ENCODE measurements at places on chromosomes 5 and 9.
A peak's percentile ranks its signal among the peaks of the same experiment; 100 is the strongest.

- peak; percentile 93 for DNase-seq
Observed at GRCh38 chr9:2570615-2571479, 50.7 kb upstream of the VLDLR start.

- no peak for DNase-seq
Observed at GRCh38 chr9:111662576-111663300, 1.3 kb downstream of the GNG10 start.

DNA sequence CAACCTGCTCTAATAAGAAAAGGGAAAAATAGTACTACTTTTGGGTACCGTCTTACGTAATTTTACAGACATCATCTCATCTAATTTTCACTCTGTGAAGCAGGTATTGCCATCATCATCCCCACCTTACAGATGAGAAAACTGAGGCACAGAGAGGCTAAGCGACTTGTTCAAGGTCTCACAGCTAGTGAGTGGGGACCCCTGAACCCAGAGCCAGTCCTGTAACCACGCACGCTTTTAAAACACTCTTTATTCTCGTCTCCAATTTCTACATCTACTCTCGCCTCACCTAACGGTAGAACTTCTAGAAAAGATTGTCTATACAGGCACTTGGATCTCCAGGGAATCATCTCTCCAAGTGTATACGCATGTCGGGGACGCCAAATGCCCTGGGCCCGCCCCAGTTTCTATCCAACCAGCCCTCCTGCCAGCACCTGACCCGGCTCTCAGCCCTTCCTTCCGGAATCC lies 1.5 kb upstream of the TRAF1 start:
- DNase-seq: no peak

GRCh38 chr5:123285122-123286023 lies 137.8 kb downstream of the CEP120 start:
- no peak for DNase-seq

- no peak for DNase-seq
Observed at GRCh38 chr5:107472620-107473064, 198.1 kb downstream of the EFNA5 start.

DNA sequence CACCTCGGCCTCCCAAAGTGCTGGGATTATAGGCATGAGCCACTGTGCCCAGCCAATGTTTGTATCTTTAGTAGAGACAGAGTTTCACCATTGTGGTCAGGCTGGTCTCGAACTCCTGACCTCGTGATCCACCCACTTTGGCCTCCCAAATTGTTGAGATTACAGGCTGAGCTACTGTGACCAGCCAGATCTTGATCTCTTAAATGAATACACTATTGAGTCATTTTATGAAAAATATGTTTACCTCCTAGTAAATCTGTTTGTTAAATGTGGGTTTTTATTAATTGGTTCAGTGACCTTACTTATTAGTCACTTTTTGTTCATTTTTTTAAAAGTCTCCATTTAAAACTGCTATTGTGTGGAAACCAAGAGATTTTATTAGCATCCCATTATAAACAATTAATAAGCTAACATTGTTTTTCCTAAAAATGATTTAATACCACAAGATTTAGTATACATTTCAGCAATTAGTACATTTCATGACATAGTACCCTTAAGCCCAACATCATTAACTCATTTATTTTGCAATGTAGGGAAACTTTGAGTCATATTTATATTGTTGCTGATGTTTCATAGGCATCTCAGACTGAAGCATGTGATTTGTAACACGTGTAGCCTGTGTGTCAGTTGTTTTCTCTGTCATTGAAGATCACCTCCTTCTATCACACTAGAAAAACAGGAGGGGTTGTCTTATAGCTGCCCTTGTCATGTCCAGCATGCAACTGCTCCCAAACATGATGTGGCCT lies 261.2 kb downstream of the TAF11L14 start:
- DNase-seq: no peak

DNA sequence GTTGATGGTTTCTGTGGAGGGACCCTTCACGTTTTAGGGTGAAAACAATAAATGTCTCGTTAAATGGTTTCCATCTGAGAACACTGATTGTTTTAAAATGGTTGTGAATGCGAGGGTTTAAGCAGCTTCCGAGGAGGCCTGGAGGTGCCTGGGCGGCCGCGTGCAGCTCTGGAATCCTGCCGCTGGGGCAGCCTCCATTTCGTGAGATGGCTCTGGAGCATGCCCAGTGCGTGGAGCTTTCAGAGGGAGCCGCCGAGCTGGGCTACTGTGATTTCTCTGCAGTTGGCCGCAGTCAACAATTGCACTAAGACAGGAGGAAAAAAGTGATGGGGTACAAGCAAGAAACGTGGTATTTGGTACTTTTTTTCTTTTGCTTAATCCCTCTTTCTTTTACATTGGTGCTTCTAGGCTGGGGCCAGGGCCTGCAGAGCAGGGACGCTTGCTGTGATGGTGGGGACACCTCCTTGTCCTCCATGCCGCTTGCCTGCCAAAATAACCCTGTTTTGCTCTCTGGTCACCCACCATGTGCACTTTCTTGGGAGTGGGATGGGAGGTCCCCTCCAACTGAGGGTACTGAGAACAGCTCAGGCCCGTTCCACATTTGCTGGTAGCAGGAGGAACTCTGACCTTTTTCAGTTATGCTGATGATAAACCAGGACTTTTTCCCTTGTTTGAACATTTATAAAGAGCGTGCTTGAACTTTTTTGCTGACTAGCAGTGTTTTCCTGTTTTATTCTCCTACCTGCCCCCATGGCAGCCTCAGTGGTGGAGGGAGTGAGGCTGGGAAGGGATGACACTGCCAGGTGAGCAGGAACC lies 47.1 kb downstream of the EHMT1 start:
- DNase-seq: no peak

DNA sequence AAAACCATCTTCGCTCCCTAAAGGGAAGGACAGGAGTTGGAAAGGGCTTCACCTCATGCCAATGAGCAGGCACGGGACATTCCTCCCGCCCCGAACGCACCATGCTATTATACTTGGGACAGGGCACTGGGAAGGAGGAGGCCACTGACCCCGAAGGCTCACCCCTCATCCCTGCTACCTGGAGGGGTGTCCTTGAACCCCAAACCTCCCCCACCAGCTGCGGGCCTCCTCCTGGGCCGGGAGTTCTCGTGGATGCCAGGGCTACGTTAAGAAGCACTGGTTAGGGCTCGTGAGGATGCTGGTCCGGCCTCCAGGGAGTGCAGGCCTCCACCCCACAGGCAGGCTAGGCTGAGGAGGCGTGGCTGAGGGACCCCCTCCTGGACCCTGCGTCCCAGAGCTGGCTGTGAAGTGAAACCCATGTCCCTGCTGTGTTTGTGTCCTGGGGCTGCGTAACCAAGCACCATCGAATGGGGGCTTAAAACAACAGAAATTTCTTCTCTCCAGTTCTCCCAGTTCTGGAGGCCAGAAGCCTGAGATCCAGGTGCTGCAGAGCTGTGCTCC lies 111.0 kb upstream of the SARDH start:
- no peak for DNase-seq

DNA sequence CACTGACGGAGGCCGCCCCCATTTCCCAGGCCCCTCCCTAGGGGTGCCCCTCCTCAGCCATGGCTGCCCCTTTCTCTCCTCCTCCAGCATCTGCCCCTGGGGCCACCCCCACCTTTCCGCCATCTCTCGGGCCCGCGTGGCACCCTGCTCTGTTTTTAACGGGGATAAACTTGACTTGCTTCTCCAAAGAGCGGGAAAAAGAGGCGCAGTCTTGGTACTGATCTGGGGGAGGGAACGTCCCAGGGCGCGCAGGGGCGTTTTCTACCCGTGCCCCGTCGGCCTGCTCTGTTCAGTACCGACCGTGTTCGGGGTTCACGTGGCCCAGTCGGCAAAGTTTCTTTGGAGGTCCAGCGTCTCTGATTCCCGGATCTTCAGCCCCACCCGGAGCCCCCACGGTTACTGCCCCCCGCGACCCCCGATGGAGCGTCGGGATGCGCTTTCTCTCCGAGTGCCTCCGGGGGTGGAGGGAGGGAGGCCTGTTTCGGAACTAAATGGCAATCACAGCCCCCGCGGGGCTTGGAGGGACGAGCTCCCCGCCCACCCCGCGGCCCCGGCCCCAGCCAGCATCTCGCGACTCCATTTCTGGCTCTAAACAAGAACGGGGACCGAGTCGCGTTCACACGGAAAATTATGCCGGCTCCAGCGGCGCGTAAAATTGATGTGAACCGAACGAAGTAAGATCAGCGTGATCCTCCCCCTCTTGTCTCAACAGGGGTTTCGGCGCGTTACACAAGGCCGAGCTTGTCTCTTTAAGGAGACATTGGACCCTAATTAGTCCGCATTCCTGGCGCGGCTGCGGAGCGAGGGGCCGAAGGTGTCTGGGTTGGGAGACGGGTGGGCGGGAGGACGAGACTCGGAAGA lies 1.1 kb upstream of the TLE4 start:
- peak; percentile 38 for DNase-seq

DNA sequence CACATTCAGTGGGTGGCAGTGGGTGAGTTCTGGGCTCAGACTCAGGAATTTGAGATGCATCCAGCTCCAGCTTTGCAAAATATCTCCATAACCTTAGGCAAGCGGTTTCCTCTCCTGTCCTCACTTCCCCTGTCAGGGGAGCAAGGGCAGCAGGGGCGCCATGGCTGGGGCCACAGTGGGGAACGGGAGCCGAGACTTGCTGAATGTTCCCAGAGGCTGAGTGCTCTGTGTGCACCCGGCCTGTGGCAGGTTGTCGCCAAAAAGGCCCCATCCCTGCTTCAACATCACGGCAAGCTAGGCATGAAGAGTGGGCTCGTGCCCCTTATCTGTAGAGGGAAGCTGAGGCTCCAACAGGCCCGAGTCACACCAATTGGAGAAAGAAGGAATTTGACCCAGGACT lies 268.8 kb downstream of the NSG2 start:
- DNase-seq: no peak

GRCh38 chr5:175599210-175599609 lies 58.7 kb upstream of the HRH2 start:
- DNase-seq: no peak

GRCh38 chr5:57845025-57845424 lies 362.4 kb upstream of the ACTBL2 start:
- DNase-seq: no peak

- DNase-seq: no peak
Observed at GRCh38 chr9:111728617-111729366, 65.9 kb downstream of the SHOC1 start.

- DNase-seq: no peak
Observed at GRCh38 chr5:172455511-172456061, 1.3 kb upstream of the SH3PXD2B start.

GRCh38 chr9:1051584-1052275 lies 1.6 kb downstream of the DMRT2 start:
- peak; percentile 27 for DNase-seq

Data from left ventricle myocardium inferior (tissue), 1 donor.